ENCODE measurements at places on chromosomes 6 and 20.

- no peak for DNase-seq
Measured at GRCh38 chr20:436476-436875, 25.9 kb downstream of the TBC1D20 start.

GRCh38 chr20:57849121-57849520 is 139.3 kb upstream of the PMEPA1 start:
- no peak for DNase-seq

- no peak for DNase-seq
Measured at GRCh38 chr20:44495802-44496481, 20.3 kb downstream of the TTPAL start.

DNA sequence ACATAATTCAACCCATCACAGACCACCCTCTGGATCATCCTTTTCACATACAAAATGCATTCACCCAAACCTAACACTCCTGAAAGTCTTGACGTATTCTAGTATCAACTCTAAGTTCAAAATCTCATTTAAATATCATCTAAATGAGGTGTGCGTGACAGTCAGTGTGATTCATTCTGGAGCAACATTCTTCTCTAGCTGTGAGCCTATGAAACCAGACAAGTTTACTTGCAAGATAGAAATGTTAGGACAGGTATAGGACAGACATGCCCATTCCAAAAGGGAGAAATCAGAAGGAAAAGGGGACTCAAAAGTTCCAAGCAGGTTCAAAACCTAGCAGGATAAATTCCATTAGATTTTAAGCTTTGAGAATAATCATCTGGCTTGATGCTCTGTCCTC is 329.7 kb downstream of the CD83 start:
- no peak for DNase-seq

DNA sequence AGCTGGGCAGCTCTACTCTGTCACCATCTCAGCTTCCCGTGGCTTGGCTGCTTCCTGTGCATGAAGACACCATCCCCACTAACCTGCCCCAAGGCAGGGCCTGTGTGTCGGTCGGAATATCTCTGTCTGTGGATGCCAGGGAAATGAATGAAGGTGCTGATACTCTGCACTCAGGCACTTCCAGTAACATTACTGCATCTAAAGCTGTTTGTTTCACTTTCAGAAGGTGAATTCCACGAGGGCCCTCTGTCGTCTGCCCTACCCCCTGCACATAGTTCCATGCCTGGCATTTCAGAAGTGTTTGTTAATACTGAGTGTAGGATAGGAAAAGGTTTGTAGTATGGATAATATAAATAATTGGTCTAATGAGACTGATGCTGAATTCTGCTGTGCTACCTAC is 114.7 kb upstream of the GMDS start:
- no peak for DNase-seq

Measured in naive thymus-derived CD8-positive, alpha-beta T cell (primary cell).